H9 (cell line): ENCODE measurements at places on chromosomes 13 and 19. TPM values are rescaled to one million over a fixed set of nuclear protein-coding genes. Genes with fewer than 3 reads are reported as not detected.
A peak's percentile ranks its signal among the peaks of the same experiment; 100 is the strongest.

DNA sequence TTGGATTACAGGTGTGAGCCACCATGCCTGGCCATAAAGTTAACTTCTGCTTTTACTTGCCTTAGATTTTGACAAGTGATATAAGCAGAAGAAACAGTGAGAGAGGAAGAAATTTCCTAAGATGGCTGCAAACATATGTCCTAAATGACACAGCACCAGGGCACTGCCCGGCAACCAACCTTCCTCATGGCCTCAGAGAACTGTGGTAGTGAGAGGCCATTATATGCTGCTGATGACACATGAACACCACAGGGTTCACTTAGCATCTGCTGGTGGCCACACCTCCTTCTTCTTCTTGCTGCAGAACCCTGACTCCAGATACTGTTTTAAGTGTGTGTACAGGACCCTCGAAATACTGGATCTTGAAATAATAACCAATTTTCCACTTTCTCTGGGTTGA lies 88.2 kb downstream of the KCTD12 start:
- no peaks in the 10 kb centered on the region for H3K36me3 ChIP-seq
- H3K27me3 ChIP-seq = no peaks in the 10 kb centered on the region
- no peak overlapping the region for H3K4me3 ChIP-seq
- no peaks in the 10 kb centered on the region for H3K4me1 ChIP-seq
- DNase-seq = no peak
- no peak overlapping the region for H3K27ac ChIP-seq

DNA sequence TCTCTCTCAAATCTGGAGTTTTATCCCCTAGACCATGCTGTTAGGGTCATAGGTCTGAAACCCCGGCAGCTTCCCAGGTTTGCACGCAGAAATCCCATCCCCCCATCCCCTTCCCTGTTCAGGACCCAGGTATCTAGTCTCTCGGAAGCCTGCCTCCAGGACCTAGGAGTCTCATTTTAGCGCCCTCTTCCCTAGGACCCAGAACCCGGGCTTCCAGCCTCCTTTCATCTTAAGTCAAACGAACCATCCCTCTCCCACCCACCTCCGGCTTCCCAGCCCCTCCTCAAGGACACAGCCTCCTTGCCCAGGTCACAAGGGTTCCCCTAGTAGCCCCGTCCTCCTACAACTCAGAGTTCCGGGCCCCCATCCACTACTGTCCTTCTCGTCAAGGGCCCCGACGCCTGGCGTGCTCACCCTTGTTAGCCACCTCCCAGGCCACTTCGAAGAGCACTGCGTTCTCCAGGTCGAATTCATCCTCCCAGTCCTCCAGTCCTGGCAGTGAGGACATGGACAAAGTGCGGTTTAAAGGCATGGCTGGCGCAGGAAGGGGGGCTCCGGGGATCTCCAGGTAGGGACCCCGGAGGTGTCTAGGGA lies 431 bp downstream of the GYS1 start:
- H3K27me3 ChIP-seq = no peaks in the 10 kb centered on the region
- H3K36me3 ChIP-seq = peaks cover 15% of the 10 kb centered on the region
- H3K4me3 ChIP-seq = peak overlapping the region; percentile 93
- no peak overlapping the region for H3K27ac ChIP-seq
- H3K4me1 ChIP-seq = no peaks in the 10 kb centered on the region; the same call in 1 of the 2 replicates

GRCh38 chr19:48539503-48540096 lies 12.4 kb upstream of the SULT2B1 start:
- H3K27ac ChIP-seq = no peak overlapping the region
- H3K4me1 ChIP-seq = peaks cover 1% of the 10 kb centered on the region; the same call in 1 of the 2 replicates
- H3K36me3 ChIP-seq = no peaks in the 10 kb centered on the region
- DNase-seq = no peak
- H3K4me3 ChIP-seq = no peak overlapping the region

DNA sequence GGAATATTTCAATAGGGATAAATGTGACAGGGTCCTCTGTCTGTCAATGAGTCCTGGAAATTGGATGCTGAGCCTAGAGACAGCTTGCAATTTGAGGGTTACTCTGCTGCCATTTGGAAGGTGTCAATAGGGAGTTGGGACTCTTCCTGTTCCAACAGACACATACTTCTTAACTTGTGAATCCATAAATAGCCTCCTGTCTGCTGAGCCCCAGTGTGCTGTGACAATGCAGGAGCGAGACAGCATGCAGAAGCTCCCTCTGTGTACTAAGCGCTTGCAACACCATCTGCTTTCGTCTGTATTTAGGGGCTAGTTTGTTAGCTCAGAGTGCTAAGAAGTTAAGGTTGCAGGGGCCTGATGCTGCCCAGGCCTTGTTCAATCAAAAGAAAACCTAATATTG lies 58.5 kb upstream of the GPR12 start:
- H3K36me3 ChIP-seq = no peaks in the 10 kb centered on the region
- H3K27ac ChIP-seq = no peak overlapping the region
- no peak for DNase-seq
- H3K4me1 ChIP-seq = no peaks in the 10 kb centered on the region
- no peaks in the 10 kb centered on the region for H3K27me3 ChIP-seq

DNA sequence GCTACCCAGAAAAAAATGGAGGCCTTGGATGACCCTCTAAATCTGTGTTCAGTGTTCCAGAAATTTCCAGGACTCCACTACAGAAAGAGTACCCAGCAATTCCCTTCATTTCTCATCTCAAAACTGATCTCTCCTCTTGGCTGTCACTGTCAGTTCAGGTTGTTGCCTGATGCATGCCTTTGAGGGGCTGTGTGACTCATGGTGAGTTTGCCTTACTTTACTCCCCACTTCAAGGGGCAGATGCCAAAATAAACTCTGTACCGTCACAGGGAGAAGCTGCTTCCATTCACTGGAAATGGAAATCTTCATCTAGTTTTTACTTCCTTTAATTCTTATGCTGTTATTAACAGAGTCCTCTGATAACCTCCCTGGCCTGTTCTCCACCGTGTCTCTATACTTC lies 1075.0 kb downstream of the DIAPH3 start:
- no peak for DNase-seq
- no peak overlapping the region for H3K27ac ChIP-seq
- no peaks in the 10 kb centered on the region for H3K4me1 ChIP-seq
- no peaks in the 10 kb centered on the region for H3K36me3 ChIP-seq
- no peaks in the 10 kb centered on the region for H3K27me3 ChIP-seq

GRCh38 chr13:87867426-87867825 lies 196.3 kb downstream of the SLITRK5 start:
- H3K27ac ChIP-seq = no peak overlapping the region
- DNase-seq = no peak
- no peaks in the 10 kb centered on the region for H3K4me1 ChIP-seq

The ZSCAN4 gene
- not detected in 2 replicates for total RNA-seq
